ENCODE measurements at places on chromosomes 13 and 19.

DNA sequence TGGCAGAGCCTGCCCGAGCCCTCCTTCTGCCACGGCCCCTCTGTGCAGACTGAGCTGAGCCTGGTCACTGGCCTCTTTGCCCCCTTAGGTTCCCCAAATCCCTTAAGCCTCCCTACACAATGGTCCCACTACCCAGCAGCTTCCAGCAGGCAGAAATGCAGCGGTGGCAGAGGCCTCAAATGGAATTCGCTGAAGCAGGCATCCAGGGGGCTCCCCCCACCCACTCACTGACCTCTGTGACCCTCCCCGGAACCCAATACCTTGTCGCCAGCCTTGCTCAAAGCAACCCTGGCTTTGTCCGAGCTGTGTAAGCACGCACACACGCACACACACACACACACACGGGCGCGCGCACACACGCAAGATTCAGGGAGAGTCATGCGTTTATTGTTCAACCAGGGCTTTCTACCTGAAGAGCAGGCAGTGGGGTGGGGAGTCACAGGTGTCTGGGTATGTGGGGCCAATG is at the start of gene LIM2:
Gene LIM2, minus strand, starts transcription at position 51 of the 466 bp plus-strand sequence. CDS start 531 bp downstream, outside the sequence.
- DNase-seq, result no peak

- DNase-seq, result peak; percentile 76
Observed at GRCh38 chr19:41945135-41945766, 13.9 kb downstream of the RABAC1 start.

- DNase-seq, result no peak
Observed at GRCh38 chr13:60146471-60146870, 17.3 kb downstream of the DIAPH3 start.

- no peak for DNase-seq
Observed at GRCh38 chr19:18438331-18439024, 545 bp upstream of the ISYNA1 start.

DNA sequence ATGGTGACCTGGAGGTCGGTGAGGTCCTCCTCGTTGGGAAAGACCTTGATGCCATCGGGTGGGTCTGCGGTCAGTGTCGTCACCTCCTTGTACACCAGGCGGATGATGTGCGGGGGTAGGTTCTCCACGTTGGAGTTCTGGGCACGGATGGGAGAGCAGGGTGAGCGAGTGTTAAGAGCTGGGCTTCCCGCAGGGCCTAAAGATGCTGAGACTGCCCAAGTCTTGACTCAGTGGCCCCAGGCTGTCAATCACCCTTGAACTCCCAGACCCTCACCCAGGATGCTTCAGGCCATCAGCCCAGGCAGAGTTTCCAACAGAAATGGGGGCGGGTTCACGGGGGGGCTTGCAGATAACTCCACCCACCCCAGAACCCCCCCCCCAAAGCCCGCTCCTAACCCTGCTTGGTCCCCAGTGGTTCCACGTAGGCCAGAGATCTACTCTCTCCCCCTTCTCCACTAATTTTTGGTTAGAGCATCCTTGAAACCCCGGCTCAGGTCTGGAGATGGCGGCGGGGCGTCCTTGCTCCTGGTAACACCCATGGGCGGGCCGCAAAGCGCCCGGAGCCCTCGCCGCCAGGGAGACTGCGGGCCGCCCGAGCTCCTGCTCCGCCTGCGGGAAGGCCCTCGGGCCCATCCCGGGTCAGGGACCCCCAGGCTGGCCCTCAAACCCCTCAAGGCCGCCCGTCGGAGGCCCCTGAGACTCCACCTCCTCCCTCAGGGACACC is 600 bp downstream of the UBE2S start:
- DNase-seq, result no peak

DNA sequence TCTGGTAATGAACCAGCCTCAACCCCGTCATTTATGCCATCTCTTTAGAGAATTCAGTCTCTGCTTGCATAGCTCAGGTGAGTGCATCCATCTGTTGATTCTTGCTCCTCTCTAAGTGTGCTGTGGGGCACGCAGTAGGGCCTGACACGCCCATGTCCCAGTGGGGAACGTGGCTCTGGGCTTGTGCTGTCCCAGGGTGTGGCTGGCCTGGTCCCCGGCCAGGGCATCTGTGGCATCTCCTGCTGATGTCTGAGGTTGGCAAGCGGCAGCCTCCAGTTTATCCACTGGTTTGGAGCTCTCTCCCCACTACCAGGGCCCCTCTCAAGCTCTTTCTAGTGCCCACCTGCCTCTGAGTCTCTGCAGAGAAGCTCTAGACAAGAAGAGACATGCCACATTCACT is 146.6 kb upstream of the GJB6 start:
- DNase-seq, result no peak

DNA sequence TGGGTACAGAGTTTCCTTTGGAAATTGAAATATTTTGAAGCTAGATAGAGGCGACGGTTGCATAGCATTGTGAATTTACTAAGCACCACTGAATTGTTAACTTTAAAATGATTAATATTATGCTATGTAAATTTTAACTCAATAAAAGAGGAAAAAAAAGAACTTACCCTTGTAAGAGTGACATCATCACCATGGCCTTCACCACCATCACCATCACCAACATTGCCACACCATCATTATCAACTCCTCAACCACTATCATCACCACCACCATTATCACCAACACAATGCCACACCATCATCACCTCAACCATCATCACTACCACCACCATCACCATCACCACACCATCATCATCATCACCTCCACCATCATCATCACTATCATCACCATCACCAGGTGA is 113.9 kb downstream of the TUBA3C start:
- no peak for DNase-seq

- DNase-seq, result no peak
Observed at GRCh38 chr13:45372189-45373161, 31.5 kb upstream of the TPT1 start.

DNA sequence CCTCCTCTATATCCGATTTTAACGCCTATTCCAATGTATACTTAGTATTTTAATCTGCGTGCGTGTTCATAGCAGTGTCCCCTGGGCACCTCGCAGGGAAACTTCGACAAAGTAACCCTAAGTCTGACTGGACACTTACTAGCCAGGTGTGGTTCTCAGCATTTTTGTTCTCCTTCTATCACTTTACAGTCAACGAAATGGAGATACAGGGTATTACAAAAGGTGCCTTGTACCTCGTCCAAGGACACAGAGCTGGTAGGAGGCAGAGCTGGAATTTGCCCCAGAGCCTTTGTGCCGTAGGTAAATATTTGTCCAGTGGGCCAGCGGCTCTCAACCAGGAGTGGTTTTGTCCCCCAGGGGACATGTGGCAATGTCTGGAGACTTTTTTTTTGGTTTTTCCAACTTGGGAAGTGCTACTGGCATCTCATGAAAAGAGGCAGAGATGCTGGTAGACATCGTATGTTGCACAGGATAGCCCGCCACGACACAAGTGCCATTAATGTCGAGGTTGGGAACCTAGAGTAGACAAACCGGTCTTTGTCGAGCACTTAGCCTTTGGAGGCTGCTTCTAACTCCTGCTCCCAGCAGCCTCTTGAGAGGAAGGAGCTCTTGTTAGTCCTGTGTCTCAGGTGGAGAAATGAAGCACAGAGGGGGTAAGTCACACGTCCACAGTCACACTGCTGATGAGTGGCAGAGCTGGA is 1.1 kb downstream of the ZNF444 start:
- no peak for DNase-seq

DNA sequence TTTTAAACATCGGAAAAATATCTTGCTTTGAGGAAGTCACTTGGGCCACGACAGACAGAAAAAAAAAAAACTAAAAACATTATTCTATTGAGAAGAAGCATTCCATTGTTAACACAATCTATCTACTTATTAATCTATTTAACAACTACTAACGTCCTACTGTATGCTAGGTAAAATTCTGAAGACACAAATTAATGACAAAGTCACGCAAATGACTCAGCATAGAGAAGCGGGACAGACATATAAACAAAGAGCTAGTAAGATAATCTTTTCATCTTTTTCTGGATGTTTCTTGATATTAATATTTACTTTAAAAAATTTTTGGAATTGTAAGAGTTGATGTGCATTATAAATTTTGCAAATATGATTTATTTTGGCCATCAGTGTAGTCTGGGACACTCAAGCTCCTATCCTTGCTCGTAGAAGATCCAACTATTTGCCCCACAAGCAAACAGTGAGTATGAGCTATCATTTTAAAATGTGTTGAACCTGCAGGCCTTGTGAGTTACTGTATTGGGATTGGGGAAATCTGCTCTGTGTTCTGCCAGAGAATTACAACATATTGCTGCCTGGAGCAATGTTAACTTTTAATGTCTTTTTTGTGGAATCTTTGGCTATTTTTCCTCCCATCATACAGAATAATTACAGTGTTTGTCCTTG is 109.1 kb downstream of the PCDH9 start:
- DNase-seq, result no peak

DNA sequence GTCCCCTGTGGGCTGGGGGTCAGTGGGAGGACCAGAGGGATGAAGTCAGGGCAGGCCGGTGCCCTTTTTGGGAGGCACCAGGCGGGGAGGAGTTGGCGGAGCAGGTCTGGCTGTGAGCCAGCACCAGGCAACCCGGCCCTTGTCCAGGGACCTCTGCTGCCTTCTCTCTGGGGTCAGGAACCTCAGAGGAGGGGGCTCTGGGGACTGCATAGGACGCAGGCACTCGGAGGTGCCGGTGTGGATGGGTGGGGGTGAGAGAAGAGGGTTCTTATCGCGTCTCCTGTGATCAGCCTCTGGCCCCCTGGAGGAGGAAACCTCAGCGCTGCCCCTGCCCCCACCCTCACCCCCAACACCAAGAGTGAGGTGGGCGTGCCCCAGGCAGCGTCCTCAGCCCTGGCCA is 16.5 kb downstream of the DPF1 start:
- no peak for DNase-seq

DNA sequence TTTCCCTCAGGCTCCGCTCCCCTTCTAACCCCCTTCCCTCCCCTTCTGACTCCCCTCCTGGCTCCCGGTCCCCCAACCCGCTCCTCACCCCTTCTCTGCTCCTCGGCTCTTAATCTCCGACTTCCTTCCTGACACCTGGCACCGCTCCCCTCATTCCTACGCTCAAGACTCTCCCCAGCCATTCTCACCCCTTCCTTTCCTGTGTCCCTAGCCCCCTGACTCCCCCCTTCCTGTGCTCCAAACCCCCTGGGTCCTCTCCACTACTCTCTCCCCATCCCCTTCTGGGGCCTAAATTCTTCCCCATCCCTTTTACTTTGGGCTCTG is 658 bp downstream of the CLPP start:
- no peak for DNase-seq
